Kidney epithelial cell (primary cell): ENCODE measurements at places on chromosomes 16 and 17. TPM values are rescaled to one million over a fixed set of nuclear protein-coding genes. Genes with fewer than 3 reads are reported as not detected.

The GPR142 gene
- total RNA-seq, result not detected in 2 replicates

The GRIN2A gene
- total RNA-seq, result under 0.01 and 0.07 TPM in 2 replicates

The C17orf50 gene
- not detected in 2 replicates for total RNA-seq

The RPH3AL gene
- total RNA-seq, result 15.1 and 22.4 TPM in 2 replicates

The CA10 gene
- 0.13 TPM in 1 of 2 replicates, not detected in the other for total RNA-seq

The CHD9NB gene
- 0.62 and 1.0 TPM in 2 replicates for total RNA-seq

The ST6GALNAC1 gene
- not detected in 2 replicates for total RNA-seq

The PDE6G gene
- total RNA-seq, result 2.2 and 5.3 TPM in 2 replicates

The HSD17B2 gene
- 0.82 TPM in 1 of 2 replicates, not detected in the other for total RNA-seq

The OTOA gene
- 0.07 and 0.17 TPM in 2 replicates for total RNA-seq
